ENCODE measurements at places on chromosomes 5 and 9.

DNA sequence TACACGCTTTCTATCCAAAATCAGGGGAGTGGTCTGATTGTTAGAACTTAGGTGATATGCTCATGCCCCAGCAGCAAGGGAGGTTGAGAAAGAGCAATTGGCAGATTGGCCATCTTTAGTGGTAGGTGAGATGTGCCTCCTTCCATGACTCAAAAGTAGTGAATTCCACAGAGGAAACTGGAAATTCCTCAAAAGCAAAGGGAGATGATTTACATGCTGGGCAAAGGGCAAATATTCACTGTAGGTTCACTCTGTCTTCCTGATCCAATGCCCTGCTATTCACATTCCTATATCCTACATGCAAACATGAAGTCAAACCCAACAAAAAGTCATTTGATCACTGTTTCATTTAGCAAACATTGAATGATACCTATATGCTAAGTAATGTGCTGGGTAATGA lies 130.1 kb upstream of the ZNF608 start:
- no peak for DNase-seq

GRCh38 chr9:113776194-113776593 lies 99.9 kb upstream of the ZNF618 start:
- no peak for DNase-seq

GRCh38 chr9:14978022-14979000 lies 68.1 kb upstream of the FREM1 start:
- no peak for DNase-seq

DNA sequence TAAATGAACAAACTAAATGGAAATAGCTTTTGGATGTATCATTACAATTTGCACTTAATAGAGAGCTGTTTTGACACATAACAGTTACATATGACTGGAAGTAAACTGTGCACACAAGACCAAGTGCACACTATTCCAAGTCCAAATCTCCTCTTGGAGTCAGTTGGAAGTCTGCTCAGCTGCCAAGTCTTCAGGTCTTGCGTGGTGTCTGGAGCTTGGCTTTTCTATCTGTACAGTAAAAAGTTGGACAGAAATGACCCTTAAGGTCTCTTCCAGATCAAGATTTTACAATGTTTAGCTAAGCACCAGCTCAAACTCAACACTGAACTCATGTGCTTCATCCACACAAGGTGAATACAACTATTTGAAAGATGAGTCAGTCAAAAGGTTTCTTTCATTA lies 456.9 kb downstream of the RASEF start:
- DNase-seq: no peak

DNA sequence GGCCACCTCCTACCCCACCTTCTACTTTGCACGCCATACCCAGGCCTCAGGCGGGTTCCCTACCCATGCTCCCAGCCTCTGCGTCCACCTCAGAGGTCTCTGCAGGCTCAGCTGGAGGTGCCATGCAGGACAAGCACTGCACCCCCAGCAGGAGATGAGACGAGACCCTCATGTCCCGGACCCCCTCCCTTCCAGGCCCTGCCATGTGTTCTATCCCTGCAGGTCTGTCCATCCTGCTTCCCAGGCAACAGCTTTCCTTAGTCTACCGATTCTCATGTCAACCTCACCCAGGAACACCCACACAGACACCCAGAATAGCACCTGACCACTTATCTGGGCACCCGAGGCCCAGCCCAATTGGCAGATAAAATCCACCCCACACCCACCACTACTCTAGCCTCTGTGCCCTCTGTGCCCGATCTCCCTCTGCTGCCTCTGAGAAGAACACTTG lies 52.1 kb downstream of the SEMA4D start:
- DNase-seq: no peak

DNA sequence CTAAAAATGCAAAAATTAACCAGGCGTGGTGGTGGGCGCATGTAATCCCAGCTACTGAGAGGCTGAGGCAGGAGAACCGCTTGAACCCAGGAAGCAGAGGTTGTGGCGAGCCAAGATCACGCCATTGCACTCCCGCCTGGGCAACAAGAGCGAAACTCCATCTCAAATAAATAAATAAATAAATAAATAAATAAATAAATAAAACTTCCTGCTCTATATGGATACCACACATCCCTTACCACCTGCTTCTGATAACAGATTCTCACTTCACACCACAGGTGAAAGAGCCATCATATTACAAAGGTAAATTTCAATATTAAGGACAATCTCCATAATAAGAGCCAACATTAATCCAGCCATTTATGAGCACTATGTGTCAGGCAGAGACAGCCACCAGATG lies 9.4 kb upstream of the PWWP2A start:
- no peak for DNase-seq

- DNase-seq: no peak
These were observed 86.2 kb downstream of the LURAP1L start for GRCh38 chr9:12860998-12861397.

- DNase-seq: no peak
These were observed 567.0 kb upstream of the CDH18 start for GRCh38 chr5:20555034-20555433.

DNA sequence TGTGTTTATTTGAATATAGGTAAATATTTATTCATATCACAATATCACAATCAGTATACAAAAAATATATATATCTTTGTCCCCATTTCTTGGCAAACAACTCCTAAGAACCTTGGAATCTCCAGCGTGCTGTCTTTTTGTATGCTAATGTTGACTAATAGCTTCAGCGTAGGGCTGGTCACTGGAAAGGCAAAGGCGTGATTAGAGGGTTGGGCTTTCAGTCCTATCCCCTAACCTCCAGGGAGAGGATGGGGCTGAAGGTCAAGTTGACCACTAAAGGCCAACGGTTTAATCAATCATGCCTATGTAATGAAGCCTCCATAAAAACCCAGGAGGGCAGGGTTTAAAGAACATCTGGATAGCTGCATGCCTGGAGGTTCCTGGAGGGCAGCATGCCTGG lies 79.6 kb upstream of the BNC2 start:
- no peak for DNase-seq

GRCh38 chr5:94402096-94402495 lies 216.3 kb downstream of the KIAA0825 start:
- no peak for DNase-seq

- DNase-seq: no peak
These were observed 137.4 kb downstream of the SCAMP1 start for GRCh38 chr5:78497573-78498533.

DNA sequence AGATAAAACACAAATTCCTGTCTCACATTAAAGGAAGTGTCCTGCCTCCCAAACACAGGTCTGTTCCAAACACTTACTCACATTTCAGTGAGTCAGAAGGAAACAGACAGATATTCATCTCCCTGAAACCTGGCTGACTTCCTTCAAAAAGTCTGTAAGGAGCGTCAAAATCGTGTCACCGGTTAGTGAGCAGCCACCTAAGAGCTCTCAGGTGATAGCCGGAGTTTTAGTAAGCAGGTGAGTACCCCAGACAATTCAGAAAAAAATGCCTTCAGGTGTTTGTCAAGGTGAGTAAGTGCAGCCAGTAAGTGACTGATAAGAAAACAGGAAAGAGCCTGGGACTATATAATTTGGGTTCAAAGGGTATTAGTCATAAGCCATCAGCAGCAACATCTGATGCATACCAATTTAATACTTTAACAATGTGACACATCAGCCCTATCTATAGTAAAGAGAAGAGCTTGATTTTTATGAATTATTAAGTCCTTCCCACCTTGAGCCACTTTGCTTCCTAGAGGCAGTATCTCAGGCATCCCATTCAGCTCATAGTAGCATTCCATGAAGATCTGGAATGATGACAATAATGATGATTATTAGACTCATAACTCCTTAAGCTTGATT lies 1.3 kb upstream of the ITGA2 start:
- no peak for DNase-seq

DNA sequence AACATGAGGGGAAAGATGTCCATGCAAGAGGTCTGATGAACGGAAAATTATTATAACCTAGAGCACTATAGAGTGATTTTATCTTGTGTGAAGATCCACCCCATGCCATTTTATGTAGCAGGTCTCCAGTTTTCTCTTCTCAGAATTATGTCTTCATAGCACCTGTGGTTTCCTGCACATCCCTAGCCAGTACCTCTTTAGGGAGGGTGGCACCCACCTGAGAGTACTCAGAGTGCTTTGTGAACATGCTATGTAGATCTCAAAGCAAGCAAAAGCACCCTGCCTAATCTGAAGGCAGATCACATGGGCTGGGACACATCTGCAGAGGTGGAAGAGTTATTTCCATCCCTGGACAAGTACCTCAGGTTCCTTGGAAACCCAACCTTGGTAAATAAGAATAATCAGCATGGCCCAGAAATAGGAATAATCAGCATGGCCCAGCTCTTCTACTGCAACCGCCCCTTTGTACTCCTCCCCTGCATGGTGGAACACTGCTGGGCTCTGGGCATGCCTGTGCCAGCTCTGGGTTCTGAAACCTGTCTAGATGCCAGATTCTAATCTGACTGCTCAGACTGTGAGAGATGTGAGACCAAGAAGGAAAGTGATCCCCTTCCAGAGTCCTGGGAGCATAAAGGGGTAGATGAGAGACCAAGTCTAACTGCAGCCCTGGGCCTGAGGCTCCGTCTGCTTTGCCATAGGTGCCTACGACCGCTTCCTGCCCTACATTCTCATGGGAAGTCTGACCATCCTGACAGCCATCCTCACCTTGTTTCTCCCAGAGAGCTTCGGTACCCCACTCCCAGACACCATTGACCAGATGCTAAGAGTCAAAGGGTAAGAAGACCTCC lies 23.7 kb downstream of the SLC22A5 start:
- no peak for DNase-seq

GRCh38 chr5:74021126-74021525 lies 395.1 kb downstream of the ARHGEF28 start:
- no peak for DNase-seq

- no peak for DNase-seq
These were observed 9.8 kb upstream of the SYNPO start for GRCh38 chr5:150630461-150631325.

DNA sequence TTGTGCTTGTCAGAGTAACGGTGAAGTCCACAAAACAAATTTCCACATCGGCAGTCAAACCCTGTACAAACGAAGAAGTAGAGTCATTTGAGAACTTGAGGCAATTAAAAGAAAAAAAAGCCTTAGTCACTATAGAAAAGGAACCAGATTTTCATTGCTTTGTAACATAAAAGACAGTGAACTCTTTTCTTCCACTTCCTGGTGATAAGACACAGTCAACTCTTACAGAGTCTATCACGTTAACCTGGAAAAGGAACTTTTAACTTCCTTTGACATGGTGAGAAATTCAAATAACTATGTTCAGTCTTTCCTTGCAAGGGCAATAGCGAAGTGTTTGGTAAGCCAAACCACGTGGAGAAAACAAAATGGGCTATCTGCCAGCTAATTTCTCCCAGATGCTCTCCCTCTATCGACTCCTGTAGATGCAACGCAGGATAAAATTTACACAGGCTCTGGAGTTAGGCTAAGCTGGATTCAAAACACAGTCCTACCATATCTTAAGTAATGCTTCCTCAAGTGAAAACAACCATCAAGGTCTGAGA lies 8.9 kb downstream of the ZFAND5 start:
- DNase-seq: no peak

DNA sequence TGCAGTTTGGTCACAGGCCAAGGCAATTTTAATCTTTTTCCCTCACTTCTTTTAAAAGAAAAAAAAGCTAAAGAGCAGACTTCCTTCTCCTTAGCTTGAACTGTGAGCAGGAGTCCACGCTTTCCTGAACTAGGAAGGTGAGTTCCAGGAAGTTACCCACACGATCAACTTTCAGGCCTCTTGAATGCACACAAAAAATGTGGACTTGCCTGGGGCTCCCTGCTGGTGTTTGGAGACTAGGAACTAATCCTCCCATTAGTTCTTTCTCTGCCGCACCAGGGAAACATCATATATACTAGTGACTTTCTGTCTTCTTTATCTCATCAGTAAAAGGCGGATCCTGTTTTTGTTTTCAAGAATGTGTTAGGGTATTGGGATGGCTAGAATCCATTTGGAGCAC lies 240.0 kb downstream of the GOLPH3 start:
- DNase-seq: no peak

- DNase-seq: no peak
These were observed 586.3 kb downstream of the PTPRD start for GRCh38 chr9:10026443-10026984.

DNA sequence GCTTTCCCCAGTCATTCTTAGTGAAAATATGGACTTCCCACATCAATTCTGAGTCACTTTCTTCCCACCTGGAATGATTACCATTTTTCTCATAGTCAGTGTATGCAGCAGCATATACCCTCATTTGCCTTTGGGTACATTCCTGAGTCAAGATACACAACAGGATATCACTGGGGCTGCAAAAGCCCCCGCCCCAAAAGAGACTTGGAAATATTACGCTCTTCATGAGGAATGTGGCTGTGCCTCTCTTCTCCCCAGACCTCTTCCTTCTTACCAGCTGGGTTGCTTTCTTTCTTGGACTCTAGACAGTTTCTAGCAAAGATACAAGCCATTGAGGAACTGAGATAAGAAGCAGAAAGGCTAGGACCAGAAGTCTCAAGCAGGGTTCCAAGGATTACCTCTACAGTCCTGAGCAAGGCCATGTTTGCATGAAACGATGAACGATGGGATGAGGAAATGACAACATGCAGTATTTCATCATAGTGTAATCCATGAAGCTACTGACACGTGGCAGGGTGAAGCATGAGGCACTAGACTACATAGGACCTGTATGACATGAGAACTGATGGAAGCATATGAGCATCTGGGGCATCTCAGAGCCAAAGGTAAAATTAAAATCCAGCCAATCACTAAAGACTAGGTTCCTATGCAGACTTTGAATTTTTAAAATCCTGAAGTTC lies 218.1 kb downstream of the RAB3C start:
- no peak for DNase-seq

DNA sequence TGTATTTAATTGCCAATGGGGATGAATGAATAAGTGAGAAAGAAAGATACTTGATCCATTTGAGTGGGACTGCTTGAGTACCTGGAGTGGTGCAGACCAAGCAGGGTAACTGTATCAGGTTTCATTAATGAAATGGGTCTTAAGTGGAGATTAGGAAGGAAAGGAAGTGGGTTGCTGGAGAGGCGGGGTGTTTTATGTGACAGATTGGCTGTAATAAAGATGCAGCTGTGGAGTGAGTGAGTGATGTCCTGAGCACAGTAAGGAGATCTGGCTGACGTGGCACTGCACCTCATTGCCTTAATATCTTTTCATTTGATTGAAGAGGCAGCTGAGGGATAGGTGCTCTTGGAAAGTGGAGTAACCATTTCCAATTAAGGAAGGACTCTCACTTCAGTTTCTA lies 161.0 kb upstream of the CCDC152 start:
- no peak for DNase-seq

GRCh38 chr5:178586396-178586795 lies 3.8 kb downstream of the COL23A1 start:
- no peak for DNase-seq

- no peak for DNase-seq
These were observed 77.1 kb downstream of the HOMER1 start for GRCh38 chr5:79436821-79437220.

- DNase-seq: no peak
These were observed 11.4 kb upstream of the ASS1 start for GRCh38 chr9:130433168-130433946.

DNA sequence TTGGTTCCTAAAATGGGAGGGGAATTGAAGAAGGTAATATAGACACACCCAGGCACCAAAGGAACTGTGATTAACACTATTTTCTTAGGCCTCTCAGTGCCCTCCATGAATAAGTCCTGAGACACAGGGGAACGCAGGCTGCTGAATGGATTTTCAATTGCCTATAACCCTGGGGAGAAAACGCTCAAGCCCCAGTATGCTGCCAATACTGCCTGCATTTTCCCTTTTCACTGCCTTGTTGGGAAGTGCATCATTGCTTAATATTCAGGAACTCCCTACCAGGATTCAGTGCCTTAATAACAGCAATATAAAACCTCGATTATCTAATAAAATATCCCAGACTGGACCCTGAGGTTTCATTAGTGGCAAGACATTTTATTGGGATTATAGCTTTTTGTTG lies 25.4 kb downstream of the APBA1 start:
- DNase-seq: no peak
